CD14-positive monocyte (primary cell): ENCODE measurements at places on chromosomes 2 and 18. TPM values are rescaled to one million over a fixed set of nuclear protein-coding genes. Genes with fewer than 3 reads are reported as not detected.

IL1B gene
- 435 and 1,419 TPM in 2 replicates for polyA plus RNA-seq

CCBE1 gene
- polyA plus RNA-seq: not detected in 2 replicates

SRD5A2 gene
- not detected in 2 replicates for polyA plus RNA-seq

NR4A2 gene
- polyA plus RNA-seq: 43.2 and 213 TPM in 2 replicates

TMEFF2 gene
- polyA plus RNA-seq: not detected

ADD2 gene
- polyA plus RNA-seq: 0.26 TPM

PLGLB2 gene
- not detected for polyA plus RNA-seq

MYO3B gene
- not detected in 2 replicates for polyA plus RNA-seq

GRCh38 chr2:113705982-113706523 lies 50.4 kb downstream of the SLC35F5 start:
- no peak for DNase-seq
- no peak overlapping the region for H3K4me3 ChIP-seq
- H3K27ac ChIP-seq: no peak overlapping the region

- H3K27me3 ChIP-seq: no peaks in the 10 kb centered on the region
- peak overlapping the region; percentile 88 for H3K27ac ChIP-seq
- DNase-seq: peak; percentile 27
- H3K36me3 ChIP-seq: peaks cover 29% of the 10 kb centered on the region
These were observed 1.1 kb downstream of the RNF103 start for GRCh38 chr2:86622519-86623042.

GRCh38 chr2:85886590-85886989 lies 2.2 kb downstream of the ST3GAL5 start:
- peak overlapping the region; percentile 84 for H3K4me3 ChIP-seq
- no peak overlapping the region for H3K27ac ChIP-seq
- H3K27me3 ChIP-seq: no peaks in the 10 kb centered on the region
- peak; percentile 71 for DNase-seq

- no peaks in the 10 kb centered on the region for H3K36me3 ChIP-seq
- DNase-seq: no peak
- no peak overlapping the region for H3K27ac ChIP-seq
These were observed 153.3 kb downstream of the METTL4 start for GRCh38 chr18:2417861-2418610.

GRCh38 chr18:7684966-7685365 lies 117.8 kb downstream of the PTPRM start:
- no peaks in the 10 kb centered on the region for H3K4me1 ChIP-seq
- no peak overlapping the region for H3K27ac ChIP-seq
- H3K27me3 ChIP-seq: no peaks in the 10 kb centered on the region
- DNase-seq: no peak

GRCh38 chr2:219782737-219783348 lies 155.4 kb downstream of the SLC4A3 start:
- H3K27ac ChIP-seq: no peak overlapping the region
- no peaks in the 10 kb centered on the region for H3K36me3 ChIP-seq
- H3K4me3 ChIP-seq: no peak overlapping the region

DNA sequence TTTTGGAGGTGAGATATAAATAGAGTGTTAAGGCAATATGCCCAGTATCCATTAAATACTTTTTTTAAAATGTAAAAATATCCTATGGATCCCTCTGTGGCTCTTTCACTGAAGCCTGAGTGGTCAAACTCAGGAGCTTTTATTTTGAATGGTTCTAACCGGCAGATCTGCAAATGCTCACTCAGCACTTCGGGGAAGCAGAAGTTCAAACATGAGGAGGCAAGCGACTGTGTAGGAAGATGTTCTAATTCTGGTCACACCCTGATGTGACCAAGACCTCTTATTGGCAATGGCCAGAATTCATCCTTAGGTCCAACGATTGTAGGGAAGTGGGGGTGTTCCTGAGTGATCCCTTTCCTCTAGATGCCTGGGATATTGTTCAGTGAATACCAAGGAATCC lies 168.8 kb downstream of the CDCA7 start:
- H3K4me1 ChIP-seq: peaks cover 19% of the 10 kb centered on the region
- no peaks in the 10 kb centered on the region for H3K36me3 ChIP-seq
- peak overlapping the region; percentile 39 for H3K4me3 ChIP-seq
- no peak overlapping the region for H3K27ac ChIP-seq
- peak; percentile 19 for DNase-seq

- DNase-seq: peak; percentile 66
- H3K4me1 ChIP-seq: peaks cover 13% of the 10 kb centered on the region
- no peak overlapping the region for H3K27ac ChIP-seq
These were observed 48.1 kb downstream of the TIMM21 start for GRCh38 chr18:74196220-74197119.

DNA sequence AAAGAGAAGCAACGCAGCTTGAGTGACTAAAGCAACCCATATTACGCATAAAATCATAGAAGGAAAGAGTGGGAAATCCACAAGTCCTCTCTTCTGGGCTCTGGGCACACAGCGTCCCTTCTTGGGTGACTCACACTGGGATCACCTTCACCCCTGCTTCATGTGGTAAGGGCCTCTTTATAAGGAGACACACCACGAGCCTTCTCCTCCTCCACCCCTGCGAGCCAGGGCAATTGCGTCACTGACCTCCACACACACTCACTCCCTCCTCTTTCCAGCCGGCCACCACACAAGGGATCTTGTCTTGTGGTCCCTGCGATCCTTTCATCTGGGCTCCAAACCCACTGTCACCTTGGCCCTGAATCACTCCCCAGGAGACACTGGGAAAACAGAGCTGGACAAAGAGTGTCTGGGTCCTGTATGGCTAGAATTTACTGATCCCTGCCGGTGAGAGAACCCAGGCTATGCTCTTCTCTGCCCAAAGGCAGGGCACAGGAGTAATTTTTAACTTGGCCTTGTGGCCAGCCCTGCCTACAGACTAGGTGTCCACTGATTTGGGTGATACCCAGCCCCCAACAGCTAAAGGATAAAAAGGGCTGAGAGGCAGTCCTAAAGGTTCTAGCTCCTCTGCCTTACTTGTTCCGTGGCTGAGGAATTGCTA lies 35.3 kb downstream of the NHEJ1 start:
- no peak for DNase-seq

DNA sequence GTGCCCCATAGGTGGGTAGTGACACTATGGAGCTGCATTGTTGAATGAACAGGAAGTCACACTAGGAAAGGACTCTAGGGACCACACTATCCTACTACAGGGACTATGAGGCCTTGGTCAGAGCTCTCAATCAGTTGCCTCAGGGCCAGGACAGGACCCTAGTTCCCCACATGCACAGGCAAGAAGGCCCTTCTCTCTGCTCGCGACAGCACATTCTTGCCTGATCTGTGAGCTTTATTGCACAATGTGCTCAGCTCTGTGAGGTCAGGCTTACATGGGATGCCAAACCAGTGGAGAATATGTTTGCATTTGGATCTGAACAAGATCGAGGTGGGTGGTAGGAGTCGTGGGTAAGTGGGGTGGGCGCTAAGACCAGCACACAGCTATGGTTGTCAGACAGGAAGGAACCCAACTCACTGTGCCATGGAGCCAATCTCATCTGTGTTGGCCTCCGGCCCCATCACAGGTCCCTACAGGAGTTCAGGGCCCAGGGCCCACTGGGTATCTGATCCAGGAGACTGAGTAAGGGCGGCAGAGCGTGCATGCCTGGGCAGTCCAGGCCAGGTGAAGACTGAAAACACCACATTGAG lies 8.0 kb downstream of the PCARE start:
- H3K27me3 ChIP-seq: no peaks in the 10 kb centered on the region
- no peak overlapping the region for H3K4me3 ChIP-seq
- H3K27ac ChIP-seq: peak overlapping the region; percentile 64
- peak; percentile 50 for DNase-seq
- H3K4me1 ChIP-seq: peaks cover 24% of the 10 kb centered on the region

- no peak for DNase-seq
- no peaks in the 10 kb centered on the region for H3K36me3 ChIP-seq
- H3K27ac ChIP-seq: no peak overlapping the region
These were observed 62.9 kb downstream of the AQP4 start for GRCh38 chr18:26802330-26803200.

DNA sequence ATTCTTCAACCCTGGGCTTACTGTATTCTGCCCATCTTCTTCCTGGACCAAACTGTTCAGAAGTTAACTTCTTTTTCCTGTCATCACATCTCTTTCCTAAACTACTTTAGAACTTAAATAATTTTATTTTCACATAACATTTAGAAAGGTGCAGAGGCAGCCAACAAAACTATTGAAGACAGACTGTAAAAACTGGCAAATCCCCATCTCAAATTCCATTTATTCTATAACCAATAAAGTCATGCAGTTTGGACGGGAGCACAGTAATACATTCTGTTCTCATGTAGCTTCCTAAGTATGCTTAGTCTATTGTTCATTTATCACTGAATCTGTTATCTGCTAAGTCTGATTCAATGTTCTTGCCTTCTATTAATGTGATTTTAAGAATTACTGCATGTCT lies 99.1 kb downstream of the SMAD2 start:
- H3K27ac ChIP-seq: no peak overlapping the region
- H3K4me1 ChIP-seq: no peaks in the 10 kb centered on the region
- H3K36me3 ChIP-seq: peaks cover 22% of the 10 kb centered on the region
- H3K27me3 ChIP-seq: no peaks in the 10 kb centered on the region
- no peak overlapping the region for H3K4me3 ChIP-seq
- DNase-seq: no peak

- H3K4me3 ChIP-seq: no peak overlapping the region
- H3K36me3 ChIP-seq: no peaks in the 10 kb centered on the region
- no peaks in the 10 kb centered on the region for H3K27me3 ChIP-seq
- peaks cover 24% of the 10 kb centered on the region for H3K4me1 ChIP-seq
- no peak overlapping the region for H3K27ac ChIP-seq
These were observed 13.4 kb upstream of the MAT2A start for GRCh38 chr2:85525567-85525966.

- H3K4me3 ChIP-seq: no peak overlapping the region
- H3K27me3 ChIP-seq: peaks cover 33% of the 10 kb centered on the region
- no peaks in the 10 kb centered on the region for H3K36me3 ChIP-seq
These were observed 10.3 kb upstream of the SCG2 start for GRCh38 chr2:223612501-223612900.

DNA sequence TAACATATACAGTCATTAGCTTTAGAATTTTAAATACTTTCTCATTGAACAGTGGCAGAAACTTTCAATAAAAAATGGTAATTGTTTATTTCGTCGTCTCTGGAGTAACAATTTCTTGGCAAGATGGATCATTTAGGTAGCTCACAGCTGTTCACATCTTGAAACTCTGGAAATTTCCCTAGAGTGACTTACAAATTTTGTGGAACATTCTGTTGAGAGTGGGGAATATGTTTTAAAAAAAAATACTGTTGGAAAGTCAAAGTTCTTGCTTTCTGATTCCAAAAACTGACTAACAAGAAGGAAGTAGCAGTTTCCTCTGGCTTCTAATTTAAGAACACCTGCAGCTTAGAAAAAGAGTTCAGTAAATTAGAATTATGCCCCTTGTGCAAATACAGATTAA lies 11.2 kb upstream of the CALCRL start:
- no peak overlapping the region for H3K4me3 ChIP-seq
- H3K27me3 ChIP-seq: no peaks in the 10 kb centered on the region
- H3K27ac ChIP-seq: no peak overlapping the region
- no peaks in the 10 kb centered on the region for H3K4me1 ChIP-seq
- H3K36me3 ChIP-seq: no peaks in the 10 kb centered on the region

- H3K4me1 ChIP-seq: peaks cover 29% of the 10 kb centered on the region
- H3K27ac ChIP-seq: no peak overlapping the region
These were observed 42.3 kb downstream of the AAK1 start for GRCh38 chr2:69601179-69601612.

DNA sequence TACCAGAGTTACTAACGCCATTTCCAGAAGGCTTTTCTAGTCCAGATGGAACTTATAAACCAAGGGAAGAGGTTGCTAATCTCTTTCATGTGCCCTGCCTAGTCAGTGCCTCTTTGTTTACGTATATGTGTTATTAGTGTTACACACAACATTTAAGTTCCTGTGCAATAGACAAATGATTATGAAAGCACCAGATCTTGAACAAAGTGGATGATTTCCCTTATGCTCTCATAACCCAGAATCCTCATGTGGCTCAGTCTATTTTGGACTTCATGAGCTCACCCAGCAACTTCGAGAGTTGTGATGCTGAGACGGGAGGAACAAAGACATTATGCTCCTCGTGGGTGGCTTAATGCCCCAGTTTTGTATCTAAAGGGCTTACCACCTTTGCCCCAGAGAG lies 214.4 kb upstream of the SP5 start:
- no peaks in the 10 kb centered on the region for H3K36me3 ChIP-seq
- no peak overlapping the region for H3K27ac ChIP-seq
- H3K4me1 ChIP-seq: no peaks in the 10 kb centered on the region
- DNase-seq: no peak
- no peak overlapping the region for H3K4me3 ChIP-seq

GRCh38 chr2:207202645-207203044 lies 36.9 kb upstream of the KLF7 start:
- no peak for DNase-seq
- no peaks in the 10 kb centered on the region for H3K36me3 ChIP-seq
- no peak overlapping the region for H3K4me3 ChIP-seq
- no peaks in the 10 kb centered on the region for H3K4me1 ChIP-seq
- no peaks in the 10 kb centered on the region for H3K27me3 ChIP-seq
- H3K27ac ChIP-seq: no peak overlapping the region

DNA sequence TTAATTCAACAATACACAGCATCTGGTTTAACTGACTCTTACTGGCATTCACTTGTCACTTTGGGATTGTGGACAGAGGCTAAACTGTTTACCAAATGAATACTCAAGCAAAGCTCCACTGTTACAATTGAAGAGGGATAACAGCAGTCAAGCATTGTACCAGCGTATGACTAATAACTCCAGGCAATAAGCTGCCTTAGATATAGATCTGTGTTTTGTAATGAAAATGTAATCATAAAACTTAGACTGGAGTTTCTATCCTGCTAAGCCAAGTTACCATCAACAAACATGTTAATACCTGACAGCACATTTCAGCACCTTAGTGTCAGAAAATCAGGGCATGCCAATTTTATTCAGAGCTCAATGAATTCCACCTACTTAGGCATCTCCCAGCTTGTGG lies 889.5 kb downstream of the EPHA4 start:
- H3K4me3 ChIP-seq: no peak overlapping the region
- H3K4me1 ChIP-seq: no peaks in the 10 kb centered on the region
- no peaks in the 10 kb centered on the region for H3K36me3 ChIP-seq
- no peak for DNase-seq
- H3K27ac ChIP-seq: no peak overlapping the region
- H3K27me3 ChIP-seq: no peaks in the 10 kb centered on the region

GRCh38 chr2:17879137-17879912 lies 858 bp downstream of the KCNS3 start:
- H3K36me3 ChIP-seq: no peaks in the 10 kb centered on the region
- no peak for DNase-seq
- peaks cover 20% of the 10 kb centered on the region for H3K4me1 ChIP-seq
- H3K27ac ChIP-seq: no peak overlapping the region
- no peak overlapping the region for H3K4me3 ChIP-seq

DNA sequence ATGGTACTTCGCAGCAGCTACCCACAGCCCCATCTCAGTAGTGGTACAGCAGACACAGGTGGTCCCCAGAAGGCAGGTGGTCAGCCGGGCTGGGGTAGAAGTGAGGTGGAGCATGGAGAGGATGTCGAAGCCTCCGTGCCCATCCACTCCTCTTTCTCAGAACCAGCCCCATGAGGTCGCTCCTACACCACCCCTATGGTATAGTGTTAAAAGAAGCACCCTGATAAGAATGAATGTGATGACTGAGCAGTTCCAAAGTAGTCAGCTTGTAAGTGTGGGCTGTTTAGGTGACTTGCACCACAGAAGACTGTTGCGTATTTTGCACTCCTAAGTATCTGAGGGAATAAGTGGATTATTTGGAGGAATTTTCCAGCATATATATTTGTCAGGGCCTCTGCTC lies 111.3 kb downstream of the WDSUB1 start:
- H3K36me3 ChIP-seq: no peaks in the 10 kb centered on the region
- DNase-seq: no peak
- H3K27me3 ChIP-seq: no peaks in the 10 kb centered on the region
- no peak overlapping the region for H3K27ac ChIP-seq
